ENCODE measurements at places on chromosomes 2 and 18. TPM values are rescaled to one million over a fixed set of nuclear protein-coding genes. Genes with fewer than 3 reads are reported as not detected.

- DNase-seq = no peak
These were observed 21.5 kb upstream of the DSG3 start for GRCh38 chr18:31426021-31426420.

DNA sequence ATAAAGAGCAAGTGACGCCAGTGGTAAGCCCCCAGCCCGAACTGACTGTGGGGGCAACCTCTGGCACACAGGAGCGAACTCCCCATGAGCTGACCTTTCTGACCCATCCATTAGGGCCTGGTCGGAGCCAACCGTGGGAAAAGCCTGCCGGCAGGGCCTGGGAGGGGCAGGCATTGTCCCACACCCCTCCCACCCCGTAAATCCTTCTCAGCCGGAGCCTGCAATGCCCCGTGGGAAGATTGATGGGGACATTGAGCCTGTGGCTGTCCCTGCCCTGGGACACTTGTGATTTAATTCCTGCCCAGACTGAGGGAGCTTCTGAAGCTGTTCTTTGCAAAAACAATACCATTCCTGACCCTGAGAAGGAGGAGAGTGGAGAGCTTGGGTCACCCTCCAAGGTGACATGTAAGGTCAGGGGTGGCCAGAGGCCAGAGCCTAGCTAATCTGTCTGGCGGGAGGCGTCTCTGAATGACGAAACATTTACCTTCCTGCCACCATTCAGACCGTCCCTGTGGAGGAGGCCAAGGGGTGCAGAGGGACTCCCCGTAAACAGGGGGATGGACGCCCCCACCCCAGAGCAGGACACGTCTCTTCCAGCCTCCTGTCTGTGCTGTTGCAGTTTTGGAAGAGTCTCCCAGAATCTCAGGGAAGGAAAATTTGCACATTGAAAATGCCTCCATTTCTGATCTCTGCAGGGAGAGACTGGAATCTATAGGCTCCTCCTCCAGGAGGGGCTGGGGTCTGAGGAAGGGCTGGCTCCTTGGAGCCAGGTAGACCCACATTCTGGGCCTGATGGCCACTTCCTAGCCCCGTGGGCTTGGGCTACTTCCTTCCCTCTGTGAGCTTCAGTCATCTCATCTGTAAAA, 51.2 kb upstream of the HS6ST1 start:
- DNase-seq = no peak

The HRH4 gene
- 0.22 TPM for polyA plus RNA-seq

DNA sequence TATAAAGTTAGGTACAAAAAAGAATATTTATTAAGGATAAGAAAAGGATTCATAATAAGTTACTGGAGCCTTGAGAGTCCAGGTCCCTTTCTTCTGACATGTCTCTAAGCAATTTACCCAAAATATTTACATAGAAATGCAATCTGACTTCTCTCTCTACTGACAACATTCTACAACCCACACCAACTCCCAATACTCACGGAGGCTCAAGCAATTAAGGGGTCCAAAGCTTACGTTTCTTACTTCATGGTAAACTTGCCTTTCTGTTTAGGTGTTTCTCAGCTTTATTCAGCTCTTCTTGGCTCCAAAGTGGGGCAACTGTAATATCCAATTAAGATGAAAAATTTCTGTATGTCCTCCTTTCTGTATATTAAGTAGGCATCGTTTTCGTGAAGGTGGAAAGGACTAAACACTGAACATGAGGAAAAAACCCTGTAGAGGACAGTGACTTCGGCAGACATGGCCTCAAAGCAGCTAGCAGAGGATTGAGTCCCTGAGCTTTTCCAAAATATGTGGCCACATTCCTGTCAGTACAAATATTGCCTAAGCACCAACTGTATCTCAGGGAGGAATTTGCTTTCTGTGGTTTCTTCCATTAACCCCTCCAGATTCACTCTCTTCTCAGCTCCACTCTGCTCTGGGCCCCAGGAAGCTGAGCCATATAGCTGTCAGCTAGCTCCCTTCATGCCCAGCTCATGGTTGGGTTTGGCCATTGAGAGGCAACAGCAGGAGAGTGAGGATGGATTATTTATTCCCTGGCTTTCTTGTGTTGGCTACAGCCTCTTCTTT, 67.9 kb upstream of the GLS start:
- no peak for DNase-seq

DNA sequence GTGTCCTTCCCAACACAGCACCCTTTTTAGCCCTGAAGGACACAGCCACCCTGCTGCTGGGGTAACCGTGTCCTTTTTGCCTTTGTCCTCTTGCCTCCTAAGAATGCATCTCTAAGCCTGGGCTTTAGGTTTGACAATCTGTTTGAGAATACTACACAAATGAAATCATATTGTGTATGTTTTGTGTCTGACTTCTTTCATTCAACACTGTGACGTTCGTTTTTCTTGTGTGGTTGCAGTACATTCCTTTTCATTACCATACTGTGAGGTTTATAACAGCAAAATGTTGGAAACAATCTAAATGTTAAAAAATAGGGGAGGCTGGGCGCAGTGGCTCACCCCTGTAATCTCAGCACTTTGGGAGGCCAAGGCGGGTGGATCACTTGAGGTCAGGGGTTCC, 11.2 kb downstream of the ASPRV1 start:
- no peak for DNase-seq

DNA sequence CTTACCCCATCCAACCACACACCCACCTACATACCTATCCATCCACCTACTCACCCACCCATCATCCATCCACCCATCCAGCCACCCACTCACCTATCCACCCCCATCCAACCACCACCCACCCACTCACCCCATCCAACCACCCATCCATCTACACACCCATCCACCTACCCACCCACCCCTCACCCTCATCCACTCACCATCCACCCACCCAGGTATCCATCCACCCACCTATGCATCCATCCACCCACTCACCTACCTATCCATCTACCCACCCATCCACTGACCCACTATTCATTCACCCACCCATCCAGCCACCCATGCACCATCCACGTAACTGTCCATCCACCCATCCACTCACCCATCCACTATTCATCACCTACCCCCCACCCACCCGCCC, 194.8 kb downstream of the EIPR1 start:
- DNase-seq = no peak

DNA sequence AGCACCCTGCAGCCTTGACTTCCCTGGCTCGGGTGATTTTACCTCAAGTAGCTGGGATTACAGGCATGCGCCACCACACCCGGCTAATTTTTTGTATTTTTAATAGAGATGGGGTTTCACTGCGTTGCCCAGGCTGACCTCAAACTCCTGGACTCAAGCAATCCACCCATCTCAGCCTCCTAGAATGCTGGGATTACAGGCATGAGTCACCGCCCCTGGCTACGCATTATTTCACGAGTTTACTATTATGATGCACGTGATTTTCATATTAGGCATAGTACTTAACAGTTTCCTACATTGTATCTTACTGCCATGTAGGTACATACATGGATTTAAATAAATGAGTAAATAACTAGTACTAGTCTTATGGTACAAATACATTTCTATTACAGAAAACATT, 4.4 kb downstream of the DYNC2LI1 start:
- DNase-seq = no peak

GRCh38 chr18:27017901-27018500, 152.5 kb upstream of the AQP4 start:
- no peak for DNase-seq

The CNGA3 gene
- 0.06 TPM for polyA plus RNA-seq

GRCh38 chr2:119696005-119696404, 17.0 kb downstream of the TMEM177 start:
- DNase-seq = no peak

The NOSTRIN gene
- 44.2 TPM for polyA plus RNA-seq

The GALNT13 gene
- polyA plus RNA-seq = 2.3 TPM

DNA sequence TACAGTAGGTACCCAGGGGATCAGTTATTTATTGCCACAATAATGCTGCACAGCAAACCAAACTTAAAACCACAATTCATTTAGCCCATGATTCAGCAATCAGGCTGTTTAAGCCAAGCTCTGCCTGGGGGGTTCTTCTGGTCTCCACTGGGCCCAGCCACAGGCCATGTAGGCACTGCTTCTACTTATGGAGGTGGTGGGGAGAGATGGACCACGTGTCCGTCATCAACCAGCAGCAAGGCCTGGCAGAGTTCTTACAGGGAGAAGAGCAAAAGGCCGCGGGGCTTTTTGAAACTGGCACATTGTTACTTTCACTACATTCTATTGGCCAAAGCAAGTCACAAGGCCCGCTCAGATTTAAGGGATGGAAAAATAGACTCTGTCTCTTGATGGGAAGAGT, 76.3 kb upstream of the DAPL1 start:
- no peak for DNase-seq

The CD8B2 gene
- 0.20 TPM for polyA plus RNA-seq

DNA sequence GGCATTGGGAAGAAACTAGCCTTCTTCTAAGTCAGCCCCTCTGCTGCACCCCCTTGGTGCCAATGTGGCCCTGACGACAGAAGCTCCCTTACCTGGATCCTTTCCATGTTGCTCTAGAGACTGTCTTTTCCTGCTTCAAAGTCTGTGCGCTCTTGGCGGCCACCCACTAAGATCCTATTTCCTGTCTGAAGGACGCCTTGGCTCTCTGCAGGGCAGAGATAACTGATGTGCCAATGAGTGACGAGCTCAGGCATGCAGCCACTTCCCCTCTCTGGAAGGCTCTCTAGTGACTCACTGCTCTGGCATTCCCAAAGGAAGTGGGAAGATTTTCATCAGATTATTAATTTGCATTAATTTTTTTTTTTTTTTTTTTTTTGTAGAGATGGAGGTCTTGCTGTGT, 273.5 kb downstream of the CDH20 start:
- DNase-seq = peak; percentile 23

DNA sequence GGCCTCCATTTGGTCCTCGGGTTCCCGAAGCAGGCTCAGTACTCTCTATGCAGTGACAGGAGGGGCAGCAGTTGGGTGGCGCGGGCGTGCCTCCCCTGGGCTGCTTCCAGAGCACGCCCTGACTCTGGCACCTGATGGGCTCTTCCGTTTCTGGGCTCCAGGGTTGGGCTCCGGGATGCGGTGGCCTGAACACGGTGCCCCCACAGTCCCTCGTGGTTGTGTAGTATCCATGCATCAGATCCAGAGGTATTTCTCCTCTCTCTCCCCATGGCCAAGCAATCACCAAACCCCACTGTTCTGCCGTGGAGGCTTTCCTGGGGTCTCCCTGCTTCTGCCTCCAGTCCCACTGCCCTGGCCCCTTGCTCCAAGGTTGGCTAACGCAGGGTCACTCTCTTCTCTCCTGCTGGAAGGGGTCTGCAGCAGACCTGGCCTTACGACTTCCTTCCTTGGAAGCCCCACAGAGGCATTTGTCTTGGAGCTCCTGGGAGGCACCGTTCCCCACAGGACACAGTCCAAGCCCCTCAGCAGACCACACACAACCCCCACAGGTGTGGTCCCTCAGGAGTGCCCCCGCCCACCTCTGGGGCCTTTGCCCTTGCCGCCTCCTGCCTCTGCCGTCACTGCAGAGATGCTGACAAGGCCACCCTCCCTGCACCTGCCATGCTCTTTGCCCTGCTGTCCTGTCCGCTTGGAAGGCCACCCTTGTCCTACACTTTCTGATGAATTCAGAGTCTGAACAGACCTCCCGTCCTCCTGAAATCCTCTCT, 136.6 kb upstream of the ASB18 start:
- DNase-seq = no peak

The RAX gene
- polyA plus RNA-seq = not detected

GRCh38 chr2:153354377-153354776, 124.2 kb downstream of the RPRM start:
- DNase-seq = no peak

The DSC3 gene
- 3.5 TPM for polyA plus RNA-seq

The LYPD6 gene
- polyA plus RNA-seq = 15.9 TPM

GRCh38 chr2:74562126-74562775, 7.7 kb downstream of the DOK1 start:
- DNase-seq = no peak

DNA sequence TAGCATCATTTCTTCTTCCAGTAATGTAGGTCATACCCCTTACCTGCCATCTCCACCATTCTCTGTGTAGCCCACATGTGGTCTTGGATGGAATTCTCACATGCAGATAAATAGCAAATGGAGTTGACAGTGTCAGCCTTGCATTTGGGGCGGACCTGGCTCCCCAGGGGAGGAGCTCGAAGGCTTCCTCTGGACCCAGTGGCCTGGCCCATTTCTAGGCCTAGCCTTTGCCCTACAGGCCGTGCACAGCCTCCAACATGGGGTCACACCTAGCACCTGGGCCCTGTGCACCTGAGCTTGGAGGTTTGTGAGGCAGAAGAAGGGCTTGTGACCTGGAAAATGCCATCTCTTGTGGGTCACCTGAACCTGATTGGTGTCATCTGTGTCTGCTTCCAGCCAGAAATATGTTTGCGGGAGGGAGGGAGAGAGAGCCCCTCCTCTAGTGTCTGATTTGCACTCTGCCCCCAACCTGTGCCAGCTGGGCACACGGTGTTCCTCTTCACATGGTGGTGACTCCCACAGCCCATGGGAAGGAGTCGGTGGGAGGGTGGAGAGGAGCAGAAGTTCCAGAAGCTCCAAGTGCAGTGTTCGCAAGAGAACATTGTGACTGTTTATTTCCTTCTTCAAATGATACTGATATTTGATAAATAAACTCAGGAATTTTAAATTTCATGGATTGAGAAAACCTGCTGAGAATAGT, 33.0 kb downstream of the ITGB1BP1 start:
- no peak for DNase-seq

DNA sequence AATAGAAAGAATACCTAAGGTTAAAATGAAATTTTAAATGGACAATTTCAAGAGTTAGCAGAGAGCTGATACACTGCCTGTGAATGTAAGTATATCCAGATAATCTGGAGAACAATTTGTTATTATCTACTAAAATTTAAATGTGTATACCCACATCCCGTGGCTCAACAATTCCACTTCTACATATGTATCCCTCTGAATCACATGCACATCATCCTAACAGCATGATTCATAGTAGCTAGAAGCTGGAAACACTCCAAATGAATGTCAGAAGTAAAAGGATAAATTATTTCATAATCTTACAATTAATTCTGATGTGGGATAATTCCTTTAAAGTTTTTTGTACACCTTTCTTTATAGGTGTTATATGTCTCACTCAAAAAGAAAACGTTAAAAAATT, 87.9 kb downstream of the CNTNAP5 start:
- no peak for DNase-seq

DNA sequence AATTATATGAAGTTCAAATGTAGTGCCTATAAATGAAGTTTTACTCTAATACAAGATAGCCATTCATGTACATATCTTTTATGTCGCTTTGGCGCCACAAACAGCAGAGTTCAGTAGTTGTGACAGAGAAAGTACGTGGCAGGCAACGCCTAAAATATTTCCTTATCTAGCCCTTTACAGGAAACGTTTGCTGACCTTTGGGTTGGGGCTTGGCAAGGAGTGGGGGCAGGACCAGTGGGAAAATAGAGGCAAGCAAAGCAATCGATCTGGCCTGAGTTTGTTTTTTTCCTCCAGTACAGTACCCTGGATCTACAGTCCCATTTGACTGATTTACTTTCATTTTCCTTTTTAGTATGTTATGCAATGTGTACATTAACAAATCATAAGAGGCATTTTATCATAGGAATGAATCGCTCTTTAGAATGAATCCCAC, 13.1 kb downstream of the CCDC68 start:
- DNase-seq = no peak

GRCh38 chr2:240557808-240558207, at the start of gene ANKMY1:
ANKMY1 (minus strand) TSS chr2:240557988; CDS start chr2:240557335, 653 bp downstream.
- no peak for DNase-seq

Measured in left renal cortex interstitium (tissue), 4 donors.